ENCODE measurements at places on chromosomes 16 and 17.

GRCh38 chr17:48597778-48598631, 4.4 kb upstream of the HOXB5 start:
- DNase-seq = no peak

DNA sequence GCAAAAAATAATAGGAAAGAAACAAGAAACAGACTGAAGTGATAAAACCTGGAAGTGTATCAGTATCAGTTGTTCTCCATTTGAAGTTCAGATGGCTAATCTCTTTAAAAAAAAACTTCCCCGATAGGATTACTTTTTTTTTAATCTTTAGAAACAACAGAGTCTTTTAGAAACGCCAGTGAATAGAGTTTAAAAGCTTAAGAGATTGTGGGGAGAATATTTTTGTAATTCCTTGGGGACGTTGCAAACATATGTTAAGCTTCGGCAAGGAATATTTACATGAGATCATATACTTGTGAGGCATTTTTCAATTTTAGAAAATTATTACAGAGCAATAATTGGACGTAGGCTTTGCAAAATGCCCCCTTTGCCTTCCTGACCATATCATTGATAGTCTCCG, 13.2 kb downstream of the MAF start:
- no peak for DNase-seq

DNA sequence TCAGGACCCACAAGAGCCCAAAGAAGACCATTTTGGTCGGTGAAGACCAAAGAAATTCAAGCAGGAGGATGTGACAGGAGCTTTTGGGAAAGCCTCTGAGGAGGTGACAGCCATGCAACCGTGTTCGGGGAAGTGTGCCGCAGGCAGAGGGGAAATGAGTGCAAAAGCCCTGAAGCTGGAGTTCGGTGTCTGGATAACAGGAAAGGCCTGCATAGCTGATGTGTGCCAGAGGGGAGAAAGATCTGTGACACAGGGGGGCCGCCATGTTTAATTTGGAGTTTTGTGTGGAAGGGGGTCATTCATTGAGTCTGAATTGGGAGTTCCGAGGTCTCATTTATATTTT, 870 bp upstream of the ZC3H7A start:
- DNase-seq = no peak

GRCh38 chr17:17819561-17819995, 17.2 kb downstream of the SREBF1 start:
- DNase-seq = peak; percentile 73
